ENCODE measurements at places on chromosomes 13 and 19.
A peak's percentile ranks its signal among the peaks of the same experiment; 100 is the strongest.

GRCh38 chr13:50843257-50844083, at the start of gene DLEU7:
Gene DLEU7 (minus strand): TSS chr13:50843692. CDS start chr13:50843646, 46 bp downstream.
- no peak for DNase-seq

DNA sequence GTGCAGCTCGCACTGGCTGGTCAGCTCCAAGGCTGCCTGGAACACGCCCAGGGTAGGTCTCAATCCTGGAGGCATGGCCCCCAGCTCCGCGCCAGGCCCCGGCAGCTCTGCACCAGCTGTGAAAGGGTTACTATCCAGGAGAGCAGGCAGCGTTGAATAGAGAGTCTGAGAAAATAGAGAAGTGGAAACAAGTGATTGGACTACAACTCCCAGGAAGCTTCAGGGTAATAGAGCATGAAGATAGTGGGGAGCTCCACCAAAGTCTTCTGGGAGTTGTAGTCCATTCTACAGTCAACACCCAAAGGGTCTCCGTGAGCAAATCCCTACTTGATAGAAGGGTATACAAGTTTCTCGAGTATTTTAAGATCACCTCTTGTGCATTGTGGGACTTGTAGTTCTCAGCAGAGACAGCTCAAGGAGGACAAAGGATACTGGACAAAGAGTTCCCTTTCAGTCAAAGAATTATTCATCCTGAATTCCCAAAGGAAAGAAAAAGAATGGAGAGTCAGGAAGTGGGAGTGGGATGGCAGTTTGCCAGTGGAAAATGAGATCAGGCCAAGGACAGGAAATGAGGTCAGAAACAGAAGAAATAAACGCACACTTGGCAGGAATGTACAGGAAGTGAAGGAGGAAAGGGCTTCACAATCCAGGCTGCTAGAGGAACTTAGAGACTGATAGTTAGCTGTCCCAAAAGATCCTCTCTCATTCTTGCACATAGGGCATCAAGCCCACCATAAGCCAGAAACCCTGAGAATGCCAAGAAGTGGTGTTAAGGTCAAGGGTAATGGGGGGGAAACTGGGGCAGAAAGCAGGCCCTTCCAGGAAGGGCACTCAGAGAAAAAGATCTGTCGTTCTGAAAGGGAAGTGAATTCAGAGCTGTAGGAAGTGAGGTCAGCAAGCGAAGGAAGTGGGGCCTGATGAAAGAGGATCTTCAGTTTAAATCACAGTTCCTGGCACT, 5.5 kb upstream of the MAMSTR start:
- no peak for DNase-seq

- DNase-seq = peak; percentile 17
These were observed 13.3 kb upstream of the LEUTX start for GRCh38 chr19:39765091-39766076.

DNA sequence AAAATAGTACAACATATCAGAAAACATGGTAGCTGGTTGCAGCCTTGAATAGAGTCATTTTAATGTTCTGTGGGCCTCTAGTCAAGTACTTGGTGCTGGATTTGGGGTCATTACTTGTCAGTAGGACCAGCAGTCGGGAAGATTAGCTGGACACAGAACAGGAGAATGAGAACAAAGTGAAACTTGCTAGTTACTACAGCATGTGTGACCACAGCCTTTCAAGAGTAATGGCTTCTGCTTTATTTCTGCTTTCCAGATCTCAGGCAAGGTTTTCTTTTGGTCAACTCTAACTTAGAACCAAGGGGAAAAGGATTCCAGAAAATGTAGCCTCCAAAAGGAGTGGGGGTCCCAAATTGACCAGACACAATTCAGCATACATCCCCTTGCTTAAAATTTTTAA, 17.1 kb upstream of the VWA8 start:
- DNase-seq = no peak

DNA sequence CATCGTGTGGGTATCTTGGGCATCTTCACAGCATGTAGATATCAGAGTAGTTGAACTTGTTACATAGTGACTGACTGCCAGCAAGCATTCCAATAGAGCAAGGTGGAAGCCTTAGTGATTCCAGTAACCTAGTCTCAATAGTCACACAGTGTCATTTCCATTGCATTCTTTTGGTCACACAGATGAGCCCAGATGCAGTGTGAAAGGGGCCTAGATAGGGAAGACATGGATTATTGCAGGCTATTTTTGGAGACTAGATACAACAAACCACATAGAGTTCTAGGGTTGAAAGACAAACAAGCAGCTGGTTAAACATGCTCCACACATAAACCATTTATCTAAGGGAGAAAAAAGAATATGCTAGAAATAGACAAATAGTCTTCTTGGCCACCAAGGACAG, 553.5 kb downstream of the DCT start:
- DNase-seq = no peak

DNA sequence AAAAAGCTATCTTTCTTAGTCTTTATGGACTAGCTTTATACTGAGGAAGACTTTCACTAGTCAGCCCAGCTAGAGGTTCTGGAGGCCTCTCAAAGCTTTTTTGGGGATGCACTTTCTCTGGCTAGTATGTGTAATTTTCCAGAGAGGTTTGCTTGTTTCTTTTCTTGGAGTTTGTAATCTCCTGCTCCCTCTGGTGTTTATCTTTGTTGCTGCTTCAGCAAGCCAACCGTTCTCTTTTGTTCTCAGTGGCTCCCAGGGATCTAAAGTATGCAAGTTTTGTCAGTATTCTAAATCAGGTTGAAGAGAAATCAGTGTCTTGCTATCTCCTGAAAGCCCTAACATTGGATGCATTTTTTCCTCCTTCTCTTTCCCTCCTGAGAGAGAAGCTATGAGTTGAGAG, 121.1 kb upstream of the MYO16 start:
- no peak for DNase-seq

DNA sequence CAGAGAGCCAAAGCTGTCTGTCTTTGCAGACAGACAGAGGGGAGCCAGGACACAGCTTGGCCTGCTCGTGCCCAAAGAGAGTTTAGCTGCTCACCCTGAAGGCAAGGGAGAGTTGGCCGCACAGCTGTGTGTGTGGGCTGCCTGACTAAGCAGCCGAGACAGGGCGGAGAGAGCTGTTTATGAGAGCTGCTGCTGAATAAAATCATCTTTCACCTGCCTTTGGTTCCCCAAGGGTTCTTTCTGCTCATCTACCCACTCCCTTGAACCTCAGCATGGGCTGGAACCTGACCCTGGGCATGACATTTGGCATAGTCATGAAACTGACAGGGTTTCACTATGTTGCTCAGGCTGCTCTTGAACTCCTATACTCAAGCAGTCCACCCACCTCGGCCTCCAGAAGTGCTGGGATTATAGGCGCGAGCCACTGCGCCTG, 98.2 kb downstream of the RBM26 start:
- DNase-seq = no peak
